GM12892 (cell line): ENCODE measurements at places on chromosomes 1 and 21.

GRCh38 chr1:192453360-192453992 lies 122.1 kb upstream of the RGS1 start:
- DNase-seq, result no peak

DNA sequence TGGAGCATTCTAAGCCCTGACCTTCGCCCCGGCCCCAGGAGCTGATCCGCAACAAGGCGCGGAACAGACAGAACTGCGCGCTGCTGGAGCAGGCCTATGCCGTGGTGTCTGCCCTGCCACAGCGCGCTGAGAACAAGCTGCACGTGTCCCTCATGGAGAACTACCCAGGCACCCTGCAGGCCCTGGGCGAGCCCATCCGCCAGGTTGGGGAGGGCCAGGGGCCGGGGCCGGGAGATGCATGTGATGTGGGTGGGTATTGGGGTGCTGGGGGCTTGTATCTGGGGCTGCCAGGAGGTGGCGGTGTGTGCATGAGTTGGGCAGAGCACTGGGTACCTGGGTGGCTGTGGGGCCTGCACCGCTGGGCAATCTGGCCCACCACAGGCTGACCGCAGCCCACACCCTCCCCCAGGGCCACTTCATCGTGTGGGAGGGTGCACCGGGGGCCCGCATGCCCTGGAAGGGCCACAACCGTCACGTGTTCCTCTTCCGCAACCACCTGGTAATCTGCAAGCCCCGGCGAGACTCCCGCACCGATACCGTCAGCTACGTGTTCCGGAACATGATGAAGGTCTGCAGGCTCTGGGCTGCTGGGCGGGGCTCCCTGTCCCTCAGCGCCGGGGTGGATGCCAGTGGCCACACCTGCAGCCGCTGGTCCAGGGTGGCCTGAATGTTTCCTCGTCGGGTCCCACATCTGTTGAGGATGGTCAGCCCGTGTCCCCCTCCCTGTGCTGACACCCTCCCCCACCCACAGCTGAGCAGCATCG lies 65.8 kb downstream of the TRIM11 start:
- no peak for DNase-seq

GRCh38 chr1:70718086-70718630 lies 307.1 kb downstream of the CTH start:
- no peak for DNase-seq

GRCh38 chr1:247335882-247336281 lies 4.2 kb upstream of the ZNF496 start:
- no peak for DNase-seq

DNA sequence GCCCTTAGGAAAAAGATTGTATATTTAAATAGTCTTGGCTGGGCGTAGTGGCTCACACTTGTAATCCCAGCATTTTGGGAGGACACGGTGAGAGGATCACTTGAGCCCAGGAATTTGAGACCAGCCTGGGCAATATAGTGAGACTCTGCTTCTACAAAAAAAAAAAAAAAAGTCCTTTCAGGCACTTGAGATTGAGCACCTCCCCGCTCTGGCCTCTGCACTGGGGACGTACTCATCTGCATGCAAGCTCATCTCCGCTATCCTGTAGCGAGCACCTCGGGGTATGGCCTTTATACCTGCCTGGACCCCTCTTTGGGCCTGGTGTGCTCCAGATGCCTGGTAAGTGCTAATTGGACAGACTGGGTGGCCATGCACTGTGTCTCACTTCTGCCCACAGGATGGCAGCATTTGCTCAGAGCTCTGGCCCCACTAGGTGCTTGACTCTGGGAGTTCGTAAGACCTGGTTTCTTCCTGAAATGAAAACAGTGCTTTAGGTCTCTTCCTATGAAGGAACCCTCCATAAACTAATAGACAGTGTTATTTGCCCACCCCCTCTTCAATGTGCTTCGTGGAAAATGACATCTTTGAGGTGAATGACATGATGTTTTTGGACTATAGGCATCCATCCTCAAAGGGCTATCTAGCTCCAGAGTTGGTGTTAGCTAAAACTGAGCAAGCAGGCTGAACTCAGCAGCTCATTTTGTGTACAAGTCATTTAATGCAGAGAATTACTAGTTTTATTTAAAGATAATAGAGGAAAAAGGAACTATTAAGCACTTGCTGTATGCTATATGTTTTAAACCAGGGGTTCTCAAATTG lies 61.7 kb upstream of the ADAR start:
- peak; percentile 59 for DNase-seq

DNA sequence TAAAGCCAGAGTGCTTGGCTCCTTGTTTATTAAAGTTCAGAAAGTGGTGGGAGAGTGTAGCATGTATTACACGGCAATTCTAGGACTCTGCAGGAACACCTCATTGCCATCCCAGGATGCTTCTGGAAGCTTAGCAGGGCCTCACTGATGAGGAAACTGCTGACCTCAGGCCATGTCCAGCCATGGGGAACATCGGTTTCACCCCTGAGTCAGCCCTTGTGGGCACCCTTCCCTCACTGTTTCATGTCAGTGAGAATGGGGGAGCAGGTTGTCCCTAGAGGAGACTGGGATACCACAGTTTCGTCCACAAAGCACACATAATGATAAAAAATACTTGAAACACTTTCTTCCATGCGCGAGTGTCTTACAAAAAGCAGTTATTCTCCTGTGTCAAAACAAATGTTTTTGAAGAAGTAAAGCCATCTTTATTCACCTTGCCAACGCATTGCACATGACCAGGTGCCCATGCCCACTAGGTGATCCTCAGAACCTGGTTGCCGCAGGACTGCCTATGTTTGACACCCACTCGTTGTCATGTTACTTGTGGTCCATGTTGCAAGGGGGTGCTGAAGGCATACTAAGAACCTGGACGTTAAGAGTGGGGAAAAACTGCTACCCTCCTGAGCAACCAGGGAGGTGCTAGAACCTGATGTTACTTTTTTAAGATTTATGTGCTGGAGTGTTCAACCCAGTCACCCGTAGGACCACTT lies 41.2 kb upstream of the TTC22 start:
- no peak for DNase-seq

- no peak for DNase-seq
These were observed 472.9 kb downstream of the MATN1 start for GRCh38 chr1:30250338-30250983.

GRCh38 chr21:35575280-35575915 lies 484.9 kb downstream of the SETD4 start:
- no peak for DNase-seq

GRCh38 chr1:167564612-167565270 lies 11.2 kb upstream of the CREG1 start:
- DNase-seq, result no peak

DNA sequence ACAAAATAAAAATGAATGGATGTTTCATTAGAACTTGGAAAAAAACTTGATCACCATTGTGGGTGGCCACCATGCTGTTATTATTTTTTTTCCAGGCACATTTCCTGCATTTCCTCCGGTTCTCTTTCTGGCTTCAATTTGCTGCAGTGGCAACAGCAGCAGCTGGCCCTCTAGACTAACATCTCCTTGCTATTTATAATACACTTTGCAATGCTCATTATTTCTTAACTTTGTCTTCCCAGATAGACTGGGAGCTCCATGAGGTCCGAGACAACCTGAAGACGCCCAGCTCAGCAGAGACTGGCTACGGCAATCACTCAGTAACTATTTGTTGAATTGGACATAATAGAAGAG lies 53.4 kb upstream of the ATP5PO start:
- no peak for DNase-seq

GRCh38 chr1:24390924-24391782 lies 22.4 kb downstream of the STPG1 start:
- peak; percentile 35 for DNase-seq

GRCh38 chr1:71167505-71167904 lies 86.7 kb upstream of the ZRANB2 start:
- DNase-seq, result no peak

- DNase-seq, result no peak
These were observed 10.2 kb downstream of the COQ8A start for GRCh38 chr1:226950316-226950715.

DNA sequence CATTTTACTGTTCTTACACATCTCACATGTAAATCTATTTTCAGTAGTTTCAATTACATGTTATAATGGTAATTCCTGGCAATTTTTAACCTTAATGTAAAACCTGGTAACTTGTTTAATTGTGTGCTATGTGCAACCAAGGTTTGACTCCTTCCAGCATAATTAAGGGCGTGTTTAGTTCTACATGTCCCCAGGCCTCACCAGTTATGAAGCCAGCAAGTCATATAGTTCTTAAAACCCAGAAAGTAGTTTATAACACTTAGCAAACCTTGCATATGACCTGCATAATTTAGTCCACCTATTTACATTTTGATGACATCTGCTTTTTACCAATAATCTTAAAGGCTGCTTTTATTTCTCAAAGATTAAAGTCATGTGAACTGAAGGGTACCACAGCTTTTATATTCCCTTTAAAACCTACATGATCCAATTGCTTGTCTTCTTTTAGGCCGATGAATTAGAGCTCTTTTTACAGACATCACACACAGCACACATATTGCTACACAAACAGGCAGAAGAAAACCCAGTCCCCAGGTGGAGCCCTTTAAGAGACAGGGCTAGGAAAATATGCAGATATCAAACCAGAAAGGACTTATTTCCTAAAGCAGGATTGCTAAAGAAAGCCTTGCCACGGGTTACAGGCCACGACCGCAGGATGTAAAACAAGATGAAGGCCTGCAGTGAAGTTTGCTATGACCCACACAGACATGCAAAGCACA lies 23.2 kb upstream of the SYCP1 start:
- no peak for DNase-seq

GRCh38 chr21:20779321-20779720 lies 218.9 kb upstream of the NCAM2 start:
- no peak for DNase-seq

DNA sequence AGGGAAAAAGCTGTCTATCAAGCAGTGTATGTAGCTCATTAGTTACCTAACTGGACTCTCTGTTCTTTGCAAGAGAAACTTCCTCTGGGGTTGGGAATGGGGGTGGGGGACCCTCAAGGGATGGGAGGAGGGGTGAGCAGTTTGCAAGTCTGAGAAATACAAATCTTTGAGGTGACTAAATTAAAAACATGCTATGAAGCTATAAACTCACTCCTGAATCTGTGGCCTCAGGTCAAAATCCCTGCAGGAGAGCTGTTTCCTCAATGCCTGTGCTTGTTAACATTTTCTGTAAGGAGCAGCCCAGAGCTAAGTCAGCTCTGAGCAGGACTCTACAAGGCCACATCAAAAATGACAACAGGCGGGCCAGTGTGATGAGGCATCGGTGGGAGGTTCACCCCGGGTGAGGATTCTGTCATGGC lies 32.8 kb upstream of the PTPRC start:
- no peak for DNase-seq

- DNase-seq, result no peak
These were observed 100.8 kb upstream of the DNAH14 start for GRCh38 chr1:224828691-224829090.

DNA sequence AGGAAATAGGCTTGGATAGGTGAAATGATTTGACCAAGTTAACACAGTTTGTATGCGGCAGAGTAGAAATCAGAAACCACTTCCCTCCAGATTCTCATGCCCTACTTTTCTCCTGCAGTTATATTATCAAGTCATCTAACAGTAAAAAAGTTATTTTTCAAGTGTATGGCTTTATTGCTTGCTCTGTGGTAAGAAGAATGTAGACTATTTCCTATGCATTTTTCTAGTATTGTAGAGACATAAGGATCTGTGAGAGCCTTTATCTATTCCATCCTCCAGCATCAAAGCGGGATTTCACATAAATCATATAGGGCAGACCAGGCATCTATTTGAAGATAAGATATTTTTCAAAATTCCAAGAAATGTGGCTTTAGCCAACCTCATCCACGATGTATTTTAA lies 208.5 kb downstream of the TTLL7 start:
- no peak for DNase-seq

GRCh38 chr1:168297019-168297730 lies 16.5 kb downstream of the TBX19 start:
- DNase-seq, result no peak

DNA sequence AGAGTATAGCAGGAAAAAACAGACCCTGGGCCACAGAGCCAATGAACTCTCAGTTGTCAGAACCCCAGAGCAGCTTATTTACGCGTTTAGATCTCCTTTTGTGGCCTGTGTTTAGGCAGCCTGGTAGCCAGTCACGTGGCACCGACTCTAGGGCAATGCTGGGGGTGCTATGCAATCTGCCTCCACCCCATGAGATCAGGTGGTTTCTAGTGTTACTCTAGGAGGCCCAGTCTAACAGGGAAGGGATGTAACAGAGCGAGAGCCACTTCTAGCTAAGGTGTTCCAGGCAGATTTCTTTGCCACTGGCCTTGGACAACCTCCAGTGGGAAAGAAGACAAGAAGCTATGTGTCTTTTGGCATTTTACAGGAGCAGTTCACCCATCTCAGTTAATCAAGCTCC lies 12.0 kb upstream of the A3GALT2 start:
- DNase-seq, result no peak

DNA sequence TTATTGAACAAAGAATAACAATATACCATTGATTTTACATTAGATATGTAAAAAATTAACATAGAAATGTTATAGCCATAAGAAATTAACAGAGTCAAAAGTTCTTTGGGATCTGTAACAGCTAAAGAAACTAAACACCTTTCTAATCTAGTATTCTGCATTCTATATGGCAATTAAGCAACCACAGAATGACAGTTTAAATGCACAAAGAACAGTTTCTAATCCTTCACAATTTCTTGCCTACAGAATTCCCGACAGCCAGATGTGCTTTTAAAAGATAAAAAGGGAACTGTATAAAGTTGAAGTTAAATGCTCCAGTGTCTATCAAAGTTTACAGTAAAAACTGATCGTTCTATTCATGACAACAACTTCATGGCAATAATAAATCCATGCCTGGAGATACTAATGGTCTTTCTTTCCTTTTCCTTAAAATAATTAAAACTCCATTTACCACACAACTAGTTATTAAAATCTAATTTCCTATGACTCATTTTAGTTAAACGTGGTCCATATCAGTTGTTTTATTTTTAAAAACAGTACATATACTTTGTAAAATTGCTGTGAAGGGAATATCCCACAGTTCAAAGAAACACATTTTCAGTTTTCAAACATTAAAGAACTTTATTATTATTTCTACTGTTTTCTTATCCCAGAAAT lies 110.2 kb downstream of the EIF4G3 start:
- DNase-seq, result no peak

DNA sequence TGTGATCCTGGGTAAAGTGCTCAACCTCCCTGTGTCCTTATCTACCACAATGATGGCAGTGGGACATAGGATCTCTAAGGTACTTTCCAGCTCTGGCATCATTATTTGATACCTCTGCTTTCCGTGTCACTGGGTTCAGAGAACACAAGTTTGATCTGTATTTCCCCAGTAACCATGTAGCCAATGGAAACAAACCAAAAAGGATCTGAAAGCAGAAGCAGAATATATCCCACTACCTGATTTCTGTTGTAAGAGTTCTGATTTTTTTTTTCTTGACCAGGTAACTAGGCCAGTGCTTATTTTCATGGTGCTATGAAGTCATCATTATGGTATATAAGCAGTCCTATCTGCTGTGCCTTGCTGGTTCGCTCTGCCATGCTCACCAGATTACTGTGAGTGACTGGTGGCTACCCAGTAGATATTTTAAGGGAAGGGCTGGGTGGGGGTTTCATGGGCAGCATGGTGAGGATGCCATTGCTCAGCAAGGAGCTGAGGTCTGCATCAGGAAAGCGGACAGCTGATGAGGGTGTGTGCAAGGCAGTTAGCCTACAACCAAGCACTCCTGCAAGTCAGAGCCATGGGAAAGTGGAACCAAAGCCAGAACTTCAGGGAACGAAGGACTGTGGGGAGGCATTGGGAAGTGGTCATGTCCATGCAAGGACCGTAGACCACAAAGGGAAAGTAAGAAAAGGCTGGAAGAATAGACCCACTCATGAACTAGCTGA lies 104.9 kb upstream of the EDEM3 start:
- no peak for DNase-seq
